ENCODE measurements at places on chromosomes 3 and 15.

DNA sequence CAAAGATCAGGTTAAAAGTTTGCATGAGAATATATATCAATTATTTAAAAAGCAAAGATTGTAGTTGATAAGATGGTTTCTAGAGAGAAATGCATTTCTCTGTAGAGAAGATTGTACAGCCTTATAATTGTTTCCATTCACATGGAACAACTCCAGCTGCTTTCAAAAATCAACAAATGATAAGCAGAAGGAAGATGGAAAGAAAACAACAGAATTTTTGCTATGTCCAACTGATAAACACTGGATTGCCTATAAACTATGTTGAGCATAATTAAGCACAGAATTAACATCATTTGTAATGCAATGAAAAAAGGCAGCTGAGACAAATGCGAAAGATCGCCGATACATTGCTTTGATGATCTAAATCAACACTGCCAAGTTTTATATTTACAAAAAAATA lies 89.0 kb downstream of the C3orf85 start:
- DNase-seq = no peak

DNA sequence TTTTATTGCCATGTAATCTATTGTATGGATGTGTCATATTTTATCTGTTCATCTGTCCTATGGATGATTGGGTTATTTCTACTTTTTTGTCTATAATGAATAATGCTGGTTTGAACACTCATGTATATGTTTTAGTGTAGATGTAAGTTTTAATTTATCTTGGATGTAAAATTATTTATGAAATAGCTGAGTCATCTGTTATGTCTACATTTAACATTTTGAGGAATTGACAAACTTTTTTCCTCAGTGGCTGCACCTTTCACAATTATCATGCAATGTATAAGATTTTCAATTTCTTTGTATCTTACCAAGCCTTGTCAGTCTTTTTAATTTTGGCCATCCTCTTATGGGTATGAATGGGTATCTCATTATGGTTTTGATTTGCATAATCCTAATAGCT lies 666.4 kb downstream of the DIPK2A start:
- no peak for DNase-seq

- DNase-seq = no peak
These were observed 175.8 kb downstream of the FOXB1 start for GRCh38 chr15:60179786-60180391.

DNA sequence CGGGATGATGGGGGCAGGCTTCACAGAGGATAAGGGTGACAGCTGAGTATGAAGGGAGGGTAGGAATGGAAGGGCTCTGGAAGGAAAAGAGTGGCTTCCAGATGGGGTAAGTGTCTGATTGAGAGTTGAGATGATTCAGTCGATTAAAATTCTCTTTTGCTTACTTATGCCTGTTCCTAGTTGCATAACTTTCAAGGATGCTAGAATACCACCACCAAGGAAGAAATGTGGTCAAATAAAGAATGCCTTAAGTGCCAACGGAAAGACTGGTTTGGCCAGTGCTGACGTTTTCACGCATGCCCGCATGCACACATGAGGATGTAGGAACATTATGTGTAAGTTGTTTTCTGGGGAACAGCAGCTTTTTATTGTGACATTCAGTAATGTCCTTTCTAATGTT lies 263.4 kb upstream of the WNT5A start:
- no peak for DNase-seq

DNA sequence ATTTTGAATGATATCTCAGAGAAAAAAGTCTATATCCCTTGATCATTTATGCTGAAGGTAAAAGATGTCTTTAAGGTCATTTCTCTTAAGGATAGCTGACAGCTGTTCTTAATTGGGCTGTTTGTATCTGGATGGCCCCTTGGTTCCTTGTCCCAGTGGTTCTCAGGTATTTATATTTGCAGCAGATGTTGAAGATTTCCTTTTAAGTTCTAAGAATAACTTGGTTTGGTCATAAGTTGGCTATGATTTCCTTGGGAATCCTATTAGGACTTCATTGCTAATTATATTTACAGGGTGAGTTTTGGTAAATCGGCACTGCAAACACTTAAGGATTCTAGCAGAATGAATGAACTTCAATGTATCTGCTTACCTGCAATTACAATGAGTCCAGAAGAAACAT lies 460.4 kb upstream of the SGO1 start:
- DNase-seq = no peak

DNA sequence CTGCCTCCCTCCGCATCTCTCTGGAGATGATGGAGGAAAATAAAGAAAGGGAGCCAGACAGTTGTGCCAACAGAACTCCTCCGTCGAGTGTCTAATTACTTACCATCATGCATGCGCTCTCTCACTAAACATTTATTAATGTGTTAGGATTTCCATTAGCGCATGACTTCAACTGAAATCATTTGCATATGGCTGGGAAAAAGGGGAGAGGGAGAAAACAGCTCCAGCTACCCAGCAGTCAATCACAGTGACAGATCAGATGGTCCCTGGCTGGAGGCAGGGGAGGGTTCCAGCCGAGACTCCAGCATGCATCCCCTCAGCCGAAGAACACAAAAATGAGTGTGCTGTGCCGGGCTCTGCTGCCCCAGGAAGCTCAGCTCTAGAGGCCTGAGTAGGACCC lies 6.8 kb upstream of the RHO start:
- no peak for DNase-seq

GRCh38 chr3:100440895-100441294 lies 39.6 kb downstream of the LNP1 start:
- DNase-seq = no peak

DNA sequence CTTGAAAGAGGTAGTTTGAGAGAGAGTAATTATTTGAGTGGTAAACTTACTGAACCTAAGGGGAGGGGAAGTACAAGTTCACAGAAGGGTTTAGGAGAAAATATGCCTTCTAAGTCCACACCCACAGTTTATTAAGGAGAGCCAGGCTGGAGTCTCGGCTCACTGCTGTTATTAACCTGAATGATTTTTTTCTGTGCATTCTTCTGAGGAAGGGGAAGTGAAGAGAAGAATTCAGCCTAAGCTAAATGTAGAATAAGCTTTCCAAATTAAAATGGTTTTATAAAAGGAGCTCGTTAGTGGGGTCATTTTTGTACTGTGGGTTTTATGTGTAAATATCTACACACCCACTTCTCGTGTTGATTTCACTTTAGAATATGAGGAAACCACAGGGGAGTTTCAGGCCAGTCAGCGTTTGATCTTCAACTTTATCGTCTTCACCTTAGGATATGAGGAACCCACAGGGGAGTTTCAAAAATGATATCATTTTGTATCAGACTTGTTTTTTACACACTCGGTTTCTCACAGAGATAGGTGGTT lies 1.5 kb downstream of the WHAMM start:
- DNase-seq = no peak

DNA sequence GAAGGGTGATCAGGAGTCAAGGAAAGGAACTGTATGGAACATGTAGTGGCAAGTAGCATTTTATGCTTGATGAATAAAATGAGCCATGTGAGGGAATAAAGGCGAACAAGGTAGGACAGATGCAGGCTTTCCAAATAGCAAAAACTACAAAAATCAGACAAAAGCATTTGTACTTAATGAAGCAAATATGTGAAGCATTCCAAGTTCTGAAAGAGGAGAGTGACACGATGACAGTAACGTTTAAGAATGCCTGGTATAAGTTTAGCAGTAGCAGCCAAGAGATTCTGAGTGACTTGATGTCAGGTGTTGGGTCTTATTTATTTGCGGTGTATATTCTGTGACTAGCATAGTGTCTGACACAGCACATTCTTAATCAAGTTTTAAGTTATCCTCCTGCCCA lies 408.2 kb upstream of the RASGRP1 start:
- DNase-seq = no peak

DNA sequence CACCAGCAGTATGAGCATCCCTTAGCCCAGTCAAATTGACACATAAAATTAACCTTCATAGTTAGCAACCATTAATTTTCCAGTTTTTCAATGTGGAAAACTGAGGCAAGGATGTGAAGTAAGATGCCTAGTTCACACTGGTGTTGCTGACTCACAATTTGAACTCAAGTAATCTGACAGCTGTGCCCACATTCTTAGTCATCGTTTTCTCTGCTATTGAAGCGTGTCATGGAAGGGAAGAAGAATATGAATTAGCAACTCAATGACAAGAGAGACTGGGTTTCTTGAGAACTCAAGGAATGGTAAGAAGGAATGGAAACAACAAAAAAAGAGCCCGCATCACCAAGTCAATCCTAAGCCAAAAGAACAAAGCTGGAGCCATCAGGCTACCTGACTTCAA lies 261.4 kb downstream of the EPHA3 start:
- DNase-seq = no peak

DNA sequence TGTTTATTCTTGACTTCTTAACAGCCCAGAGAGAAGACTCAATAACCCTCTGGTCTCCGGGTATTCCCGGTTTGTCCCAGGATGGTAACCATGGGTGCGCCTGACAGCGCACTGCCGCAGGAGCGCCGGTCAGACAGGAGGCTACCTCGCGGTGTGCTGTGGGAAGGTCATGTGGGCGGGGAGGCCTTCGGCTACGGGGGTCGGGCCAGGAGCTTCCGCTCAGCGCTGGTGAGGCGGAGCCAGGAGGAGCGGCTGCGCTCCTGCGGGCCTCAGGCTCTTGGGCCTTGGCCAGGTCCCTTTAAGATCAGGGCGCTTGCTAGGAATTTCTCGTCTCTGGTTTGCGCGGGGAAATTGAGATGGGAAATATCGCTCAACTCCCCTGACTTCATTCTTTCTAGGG lies 182.3 kb upstream of the NDN start:
- peak; percentile 60 for DNase-seq

GRCh38 chr15:62257996-62258521 lies 93.0 kb upstream of the C2CD4B start:
- no peak for DNase-seq

- DNase-seq = no peak
These were observed 6.7 kb downstream of the IDH2 start for GRCh38 chr15:90095521-90095959.

All from right hindlimb (tissue), 1 donor.